Right lung (tissue), 10 donors: ENCODE measurements at places on chromosomes 16 and 17. TPM values are rescaled to one million over a fixed set of nuclear protein-coding genes. Genes with fewer than 3 reads are reported as not detected.

Gene MYH10
- 141 TPM for polyA plus RNA-seq

Gene SETD1A
- polyA plus RNA-seq = 19.7 TPM

Gene LPCAT2
- 17.6 TPM for polyA plus RNA-seq

Gene DUSP14
- 11.0 TPM for polyA plus RNA-seq

Gene SEPTIN1
- 2.7 TPM for polyA plus RNA-seq

Gene KRT31
- polyA plus RNA-seq = not detected

Gene TSPOAP1
- 55.4 TPM for polyA plus RNA-seq

Gene GCGR
- polyA plus RNA-seq = 0.42 TPM

Gene PSKH1
- polyA plus RNA-seq = 33.5 TPM

Gene MARVELD3
- polyA plus RNA-seq = 8.1 TPM

Gene BCL6B
- 38.0 TPM for polyA plus RNA-seq
